Stimulated activated CD4-positive, alpha-beta T cell treated with anti-CD3 and anti-CD28 coated beads, TNF-alpha, amount 100 ng/mL, for 4 hours (primary cell): ENCODE measurements at places on chromosomes 7 and 10.

DNA sequence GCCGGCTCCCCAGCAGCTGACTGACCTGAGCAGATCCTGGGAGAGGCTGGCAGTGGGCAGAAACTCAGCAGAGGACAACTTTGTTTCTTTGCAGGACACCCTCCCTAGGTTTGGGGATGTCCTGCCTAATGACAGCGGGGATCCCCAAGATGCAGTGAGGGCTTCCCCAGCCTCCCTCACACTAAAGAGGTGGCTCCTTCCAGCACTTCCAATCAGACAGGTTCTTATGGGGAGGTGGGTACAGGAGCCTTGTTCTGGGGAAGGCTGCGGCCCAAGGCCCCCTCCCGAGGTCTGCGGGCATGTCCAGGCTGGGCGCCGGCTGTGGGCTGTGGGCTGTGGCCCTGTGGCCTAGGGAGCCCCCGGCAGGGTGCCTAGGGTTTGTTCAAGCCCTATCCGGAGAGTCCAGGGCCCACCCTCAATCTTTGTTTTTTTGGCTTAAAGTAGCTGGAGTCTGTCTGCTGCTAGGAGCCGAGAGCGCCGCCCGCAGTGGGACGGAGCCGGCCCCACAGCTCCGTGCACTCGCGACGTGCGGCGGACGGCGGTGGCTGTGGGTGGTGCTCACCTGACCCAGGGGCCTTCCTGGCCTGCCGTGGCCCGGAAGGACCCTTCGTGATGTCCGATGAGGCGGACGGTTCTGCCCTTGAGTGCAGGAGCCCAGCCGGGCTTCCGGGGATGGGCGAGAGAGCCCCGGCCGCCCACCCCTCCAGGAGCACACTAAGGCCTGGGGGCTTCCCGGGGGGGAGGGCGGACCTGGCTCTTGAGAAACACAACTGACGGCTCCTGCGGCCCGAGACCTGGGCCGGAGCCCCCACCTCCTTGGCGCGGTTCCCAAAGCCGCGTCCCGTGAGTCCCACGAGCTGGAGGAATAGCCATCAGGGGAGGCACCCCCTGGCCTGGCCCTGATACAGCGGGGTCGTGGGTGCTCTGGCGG, 57.2 kb downstream of the PDGFA start:
- DNase-seq, result no peak

DNA sequence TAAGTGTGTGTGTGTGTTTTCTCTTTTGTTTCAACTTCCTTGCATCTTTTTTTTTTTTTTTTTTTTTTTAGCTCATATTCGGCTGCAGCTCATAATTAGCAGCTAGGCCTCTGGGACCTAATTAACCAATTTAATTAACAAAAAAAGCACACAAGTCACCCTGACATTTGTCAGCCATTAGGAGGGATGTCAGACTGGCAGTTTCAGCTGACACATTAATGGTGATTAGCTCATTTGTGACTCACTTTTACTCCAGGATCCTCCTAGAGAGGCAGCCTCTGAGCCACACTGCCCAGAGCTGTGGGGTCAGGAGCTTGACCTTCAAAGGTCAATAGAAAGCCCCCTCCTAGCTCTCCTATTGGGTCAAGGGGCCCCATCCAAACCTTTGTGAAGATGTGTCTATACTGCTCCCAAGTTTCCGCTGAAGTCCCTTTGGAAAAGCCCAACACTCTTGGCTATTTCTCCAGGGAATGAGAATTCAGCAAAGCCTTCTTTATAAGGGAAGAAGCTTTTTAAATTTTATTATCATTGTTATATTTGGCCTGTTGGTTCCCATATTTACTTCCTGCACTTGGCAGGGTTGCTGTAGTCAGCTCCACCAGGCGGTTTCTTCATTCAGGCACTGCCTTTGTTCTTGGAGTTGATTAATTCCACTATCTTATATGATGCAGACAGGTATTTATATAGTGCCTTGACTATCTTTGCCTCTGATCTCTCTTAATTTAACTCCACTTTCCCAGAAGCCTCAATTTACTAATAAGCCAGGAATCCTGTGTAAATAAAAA, 109.5 kb upstream of the HABP2 start:
- DNase-seq, result no peak

DNA sequence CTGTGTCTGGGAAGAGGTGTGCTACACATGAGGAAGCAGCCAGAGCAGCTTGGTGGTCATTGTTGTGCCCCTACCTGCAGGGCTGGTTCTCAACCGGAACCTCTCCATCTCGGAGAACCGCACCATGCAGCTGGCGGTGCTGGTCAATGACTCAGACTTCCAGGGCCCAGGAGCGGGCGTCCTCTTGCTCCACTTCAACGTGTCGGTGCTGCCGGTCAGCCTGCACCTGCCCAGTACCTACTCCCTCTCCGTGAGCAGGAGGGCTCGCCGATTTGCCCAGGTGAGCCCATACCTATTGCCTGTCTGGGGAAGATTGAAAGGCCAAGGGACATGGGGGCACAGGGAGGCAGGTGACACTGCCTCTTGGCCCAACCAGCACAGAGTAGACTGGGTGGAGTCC, 29.3 kb upstream of the CSGALNACT2 start:
- no peak for DNase-seq

DNA sequence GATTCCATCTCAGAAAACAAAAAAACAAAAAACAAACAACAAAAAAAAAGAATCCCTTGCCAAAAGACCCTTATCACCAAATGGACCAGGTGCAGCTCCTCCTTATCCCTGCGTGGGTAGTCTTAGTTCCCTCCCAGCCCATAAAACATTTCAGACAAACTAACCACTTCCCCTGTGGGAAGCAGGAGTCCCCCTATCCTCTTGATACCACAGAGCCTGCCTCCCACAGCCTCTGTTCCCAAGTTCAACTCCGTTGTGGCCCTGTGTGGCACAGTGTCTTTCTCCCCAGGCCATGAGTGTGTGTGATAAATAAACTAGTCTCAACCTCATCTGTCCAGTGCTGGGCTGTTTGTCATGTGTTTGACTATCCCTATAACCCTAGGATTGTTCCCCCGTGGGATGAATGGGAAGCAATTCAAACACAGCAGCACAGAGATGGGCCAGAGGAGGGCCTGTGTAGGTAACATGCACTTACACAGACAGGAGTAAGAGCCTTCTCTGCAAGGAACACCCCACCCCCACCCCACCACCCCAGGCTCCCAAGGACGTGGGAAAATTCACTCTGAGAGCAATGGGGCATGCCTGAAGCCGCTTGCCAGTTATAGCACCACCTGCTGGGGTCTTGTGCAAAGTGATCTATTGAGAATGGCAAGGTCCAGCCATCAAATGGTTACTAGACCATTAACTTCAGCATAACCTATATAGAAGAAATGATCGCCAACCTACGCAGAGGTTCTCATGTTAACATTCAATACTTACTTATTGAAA, 147.1 kb upstream of the GHITM start:
- no peak for DNase-seq

- DNase-seq, result no peak
These were observed 46.6 kb upstream of the ADRA2A start for GRCh38 chr10:111030042-111030750.

DNA sequence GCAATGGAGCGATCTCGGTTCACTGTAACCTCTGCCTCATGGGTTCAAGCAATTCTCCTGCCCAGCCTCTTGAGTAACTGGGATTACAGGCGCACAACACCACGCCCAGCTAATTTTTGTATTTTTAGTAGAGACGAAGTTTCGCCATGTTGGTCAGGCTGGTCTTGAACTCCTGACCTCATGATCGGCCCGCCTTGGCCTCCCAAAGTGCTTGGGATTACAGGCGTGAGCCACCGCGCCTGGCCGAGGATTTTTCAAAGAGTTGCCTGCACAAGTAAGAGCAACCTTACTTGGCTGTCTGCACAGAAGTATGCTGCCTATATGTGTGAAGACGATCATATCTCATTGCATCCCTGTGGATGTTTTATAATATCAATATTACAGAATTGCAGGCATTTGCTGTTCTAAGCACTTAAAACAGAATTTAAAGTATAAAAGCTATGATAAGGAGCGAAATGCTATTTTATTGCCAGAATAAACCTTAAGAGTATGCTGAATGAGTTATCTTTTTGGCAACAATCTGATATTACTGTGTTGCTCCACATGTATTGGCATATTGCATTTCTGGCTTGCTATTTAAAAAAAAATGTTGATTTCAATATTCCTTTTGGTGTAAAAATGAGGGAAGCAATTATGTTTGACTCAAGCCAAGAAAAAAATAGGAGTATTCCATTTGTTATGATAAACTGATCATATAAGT, 379.4 kb upstream of the SEMA3D start:
- DNase-seq, result no peak

DNA sequence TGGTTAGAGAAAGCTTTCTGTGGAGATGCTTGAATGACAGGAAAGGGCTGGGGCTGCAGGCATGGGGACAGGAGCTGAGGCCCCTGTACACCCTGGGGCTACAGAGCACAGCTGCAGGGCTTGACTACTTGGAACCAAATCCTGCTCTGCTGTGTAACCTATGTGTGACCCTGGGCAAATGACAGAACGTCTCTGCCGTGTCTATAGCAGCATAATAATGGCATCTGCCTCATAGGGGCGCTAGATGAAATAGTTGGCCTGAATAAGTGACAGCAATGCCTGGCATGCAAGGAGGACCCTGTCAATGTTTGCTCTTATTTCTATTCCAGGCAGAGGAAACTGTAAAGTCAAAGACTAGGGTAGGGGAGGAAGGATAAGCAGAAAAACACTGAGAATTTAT, 254.0 kb downstream of the USP6NL start:
- DNase-seq, result no peak

GRCh38 chr10:98374217-98374985, 40.6 kb downstream of the PYROXD2 start:
- no peak for DNase-seq

DNA sequence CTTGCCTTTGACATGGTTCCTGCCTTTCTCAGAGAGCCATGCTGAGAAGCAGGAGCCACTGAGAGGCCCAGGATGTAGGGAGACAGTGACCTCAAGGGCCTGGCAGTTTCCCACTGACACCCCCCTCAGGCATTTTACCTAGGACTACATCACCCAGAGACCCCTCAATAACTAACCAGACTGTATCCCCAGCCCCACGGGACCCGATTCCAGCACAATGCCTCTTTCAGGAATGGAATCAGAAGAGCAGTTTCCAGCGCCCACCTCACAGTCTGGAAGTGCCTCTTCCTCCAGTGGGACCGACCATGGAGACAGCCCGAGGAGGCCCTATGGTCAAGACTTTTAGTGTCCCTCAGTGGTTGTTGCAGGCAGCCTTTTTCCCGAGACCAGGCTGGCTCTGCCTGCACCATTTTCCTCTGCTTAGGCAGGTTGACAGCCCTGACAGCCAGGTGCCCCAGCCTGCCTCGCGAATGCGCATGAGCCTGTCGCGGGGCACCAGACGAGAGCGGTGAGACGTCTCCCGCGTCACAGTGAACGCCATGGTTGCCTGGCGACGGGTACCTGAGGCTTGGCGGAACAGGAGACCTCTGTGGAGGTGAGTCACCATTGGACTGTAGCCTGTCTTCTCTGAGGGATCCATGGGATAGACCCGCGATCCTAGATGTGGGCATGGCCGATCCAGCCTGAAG, 28.4 kb upstream of the ZNF273 start:
- no peak for DNase-seq

GRCh38 chr7:111775206-111775605, 212.9 kb upstream of the IMMP2L start:
- no peak for DNase-seq

GRCh38 chr10:91287276-91287675, 66.8 kb downstream of the PCGF5 start:
- no peak for DNase-seq

- no peak for DNase-seq
These were observed 226.2 kb downstream of the POLR1F start for GRCh38 chr7:19482628-19483027.

DNA sequence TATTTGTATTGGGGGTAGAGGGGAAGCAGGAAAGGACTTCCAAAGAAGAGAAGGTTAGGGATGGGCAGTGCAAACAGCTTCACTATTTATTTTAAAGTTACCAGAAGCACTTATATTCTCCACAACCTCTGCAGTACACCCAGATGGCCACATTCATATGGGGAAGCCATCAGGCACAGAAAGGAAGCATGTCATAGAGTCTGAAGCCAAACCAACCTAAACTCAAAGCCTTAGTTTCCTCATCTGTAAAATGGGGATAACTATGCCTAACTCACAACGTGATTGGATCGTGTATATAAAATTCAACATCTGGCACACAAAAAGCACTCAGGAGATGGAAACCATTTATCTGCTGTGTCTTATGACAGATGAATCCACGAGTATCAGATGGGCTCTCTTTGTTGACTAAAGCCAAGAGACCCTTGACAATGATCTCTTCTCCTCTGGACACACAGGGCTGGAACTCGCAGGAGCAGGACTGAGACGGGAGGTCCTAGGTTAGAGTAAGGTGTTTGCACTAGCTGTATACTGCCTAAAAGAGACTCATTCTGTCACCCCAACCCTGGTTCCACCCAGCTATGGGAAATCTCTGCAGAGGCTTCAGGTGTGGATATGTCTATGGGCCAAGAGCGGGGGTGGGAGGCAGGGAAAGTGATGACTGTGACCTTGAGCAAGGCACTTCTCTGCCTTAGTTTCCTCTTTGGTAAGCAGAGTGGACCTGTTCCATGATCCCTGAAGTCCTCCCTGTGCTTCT, 1.8 kb downstream of the KIAA1549 start:
- no peak for DNase-seq

DNA sequence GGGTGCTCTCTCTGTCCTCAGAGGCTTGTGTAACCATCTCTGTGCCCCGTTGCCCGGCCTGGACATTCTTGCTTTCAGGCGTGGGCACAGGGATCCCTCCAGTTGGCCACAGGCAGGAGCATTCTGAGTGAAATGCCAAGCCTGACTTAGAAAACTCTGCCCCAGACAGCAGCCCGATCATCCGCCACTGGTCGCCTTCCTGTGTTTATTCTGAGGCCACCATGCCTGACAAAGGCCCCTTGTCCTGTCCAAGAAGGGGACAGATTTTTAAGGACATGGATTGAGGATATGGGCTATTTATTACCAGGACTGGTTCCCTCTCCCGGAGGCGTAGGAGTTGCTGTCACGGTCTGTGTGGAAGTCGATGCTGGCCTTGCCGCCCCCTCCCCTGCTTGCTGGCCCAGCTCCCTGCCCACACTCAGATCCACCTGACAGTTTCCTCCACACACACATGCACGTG, 54.3 kb downstream of the SPOCK2 start:
- DNase-seq, result no peak

DNA sequence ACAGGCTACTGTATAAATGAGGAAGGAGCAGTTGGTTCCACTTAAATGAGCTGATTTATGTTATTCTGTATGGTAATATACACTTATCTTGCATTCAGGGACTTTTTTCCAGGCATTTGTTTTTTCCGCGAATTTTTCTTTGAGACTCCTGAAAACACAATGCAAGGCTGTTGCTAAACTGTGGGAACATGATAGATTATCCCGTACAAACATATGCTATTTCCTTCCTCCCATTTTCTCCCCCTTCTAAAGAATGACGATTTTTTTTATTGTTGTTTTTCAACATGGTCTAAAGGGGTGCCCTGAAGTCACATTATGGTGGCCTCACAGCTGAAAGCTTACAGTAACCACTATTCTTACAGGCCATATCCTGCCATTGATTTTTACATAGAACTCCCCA, 523.9 kb upstream of the NRP1 start:
- no peak for DNase-seq

DNA sequence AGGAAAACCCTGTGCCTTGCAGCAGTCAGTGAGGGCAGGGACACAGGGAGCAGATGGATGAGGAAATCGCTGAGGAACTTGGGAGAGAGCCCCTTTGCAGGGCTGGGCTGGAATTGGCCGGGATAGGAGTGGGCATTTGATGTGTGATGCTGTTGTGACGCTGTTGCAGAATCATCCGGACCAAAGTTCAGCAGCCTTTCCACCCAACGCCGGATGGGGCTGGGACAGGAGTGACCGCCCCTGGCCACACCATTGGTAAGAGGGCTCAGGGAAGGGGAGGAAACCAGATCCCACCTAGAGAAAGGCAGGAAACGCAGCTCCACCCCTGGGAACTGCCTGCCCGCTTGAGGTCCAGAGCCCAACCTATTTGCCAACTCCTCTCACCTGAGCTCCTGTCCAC, 33.9 kb downstream of the PAX2 start:
- no peak for DNase-seq
